ENCODE measurements at places on chromosomes 12 and 14.

- DNase-seq = no peak
Measured at GRCh38 chr12:54561164-54561563, 11.8 kb downstream of the PDE1B start.

DNA sequence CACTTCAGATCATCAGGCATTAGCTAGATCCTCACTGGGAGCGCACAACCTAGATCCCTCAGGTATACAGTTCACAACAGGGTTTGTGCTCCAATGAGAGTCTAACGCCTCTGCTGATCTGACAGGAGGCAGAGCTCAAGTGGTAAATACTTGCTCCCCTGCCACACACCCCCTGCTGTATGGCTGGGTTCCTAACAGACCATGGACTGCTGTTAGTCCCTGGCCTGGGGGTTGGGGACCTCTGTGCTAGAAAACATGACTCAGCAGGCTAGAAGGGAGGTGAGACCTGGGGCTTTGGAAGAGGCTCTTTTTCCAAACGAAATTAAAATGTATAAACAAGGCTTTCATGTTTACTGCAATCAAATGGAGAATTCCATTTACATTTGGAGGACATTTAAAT, 691.1 kb downstream of the FLRT2 start:
- DNase-seq = no peak

DNA sequence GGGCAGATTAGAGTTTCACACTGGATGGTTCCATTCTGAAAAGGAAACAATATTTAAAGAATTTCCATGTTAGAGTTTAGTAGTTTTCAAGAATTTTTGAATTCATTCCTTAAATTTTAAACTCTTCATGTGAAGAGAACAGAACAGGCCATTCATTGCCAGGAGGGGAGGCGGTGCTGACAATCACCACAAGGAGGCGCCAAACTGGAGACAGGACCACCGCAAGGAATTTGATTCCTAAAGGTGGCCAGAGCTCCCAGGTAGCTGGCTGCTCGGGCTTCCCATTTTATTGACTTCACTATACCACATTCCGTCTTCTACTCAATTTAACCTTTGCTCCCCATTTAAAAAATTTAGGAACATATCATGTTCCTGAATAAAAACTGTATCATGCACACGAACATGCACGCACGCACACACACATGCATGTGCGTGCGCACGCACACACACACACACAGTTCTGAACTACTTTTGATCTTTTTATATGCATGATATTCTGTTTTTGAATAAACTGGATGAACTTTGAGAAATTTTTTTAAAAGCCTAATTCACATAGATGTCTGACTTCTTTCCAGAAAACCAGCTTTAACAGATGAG, 101.2 kb downstream of the NELL2 start:
- peak; percentile 2 for DNase-seq

DNA sequence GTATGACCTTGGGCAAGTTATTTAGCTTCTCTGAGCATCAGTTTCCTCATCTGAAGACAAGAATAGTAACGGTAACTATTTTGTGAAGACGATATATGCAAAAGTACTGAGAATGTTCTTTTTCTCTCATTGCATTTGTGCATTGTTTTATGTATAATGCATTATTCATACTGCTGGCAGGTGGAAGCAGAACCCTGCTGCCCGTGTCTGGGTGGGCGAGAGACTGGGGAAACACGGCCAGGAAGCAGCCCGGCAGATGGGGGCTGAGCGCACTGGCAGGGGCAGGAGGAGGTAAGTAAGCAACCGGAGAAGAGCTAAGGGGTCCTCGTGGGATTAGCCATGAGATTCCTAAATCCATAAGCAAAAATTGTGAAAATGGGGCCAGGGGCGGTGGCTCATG, 115.8 kb upstream of the MED13L start:
- no peak for DNase-seq

- no peak for DNase-seq
Measured at GRCh38 chr12:131014343-131014742, 60.6 kb downstream of the ADGRD1 start.

- DNase-seq = no peak
Measured at GRCh38 chr12:79199166-79199565, 334.6 kb downstream of the SYT1 start.

DNA sequence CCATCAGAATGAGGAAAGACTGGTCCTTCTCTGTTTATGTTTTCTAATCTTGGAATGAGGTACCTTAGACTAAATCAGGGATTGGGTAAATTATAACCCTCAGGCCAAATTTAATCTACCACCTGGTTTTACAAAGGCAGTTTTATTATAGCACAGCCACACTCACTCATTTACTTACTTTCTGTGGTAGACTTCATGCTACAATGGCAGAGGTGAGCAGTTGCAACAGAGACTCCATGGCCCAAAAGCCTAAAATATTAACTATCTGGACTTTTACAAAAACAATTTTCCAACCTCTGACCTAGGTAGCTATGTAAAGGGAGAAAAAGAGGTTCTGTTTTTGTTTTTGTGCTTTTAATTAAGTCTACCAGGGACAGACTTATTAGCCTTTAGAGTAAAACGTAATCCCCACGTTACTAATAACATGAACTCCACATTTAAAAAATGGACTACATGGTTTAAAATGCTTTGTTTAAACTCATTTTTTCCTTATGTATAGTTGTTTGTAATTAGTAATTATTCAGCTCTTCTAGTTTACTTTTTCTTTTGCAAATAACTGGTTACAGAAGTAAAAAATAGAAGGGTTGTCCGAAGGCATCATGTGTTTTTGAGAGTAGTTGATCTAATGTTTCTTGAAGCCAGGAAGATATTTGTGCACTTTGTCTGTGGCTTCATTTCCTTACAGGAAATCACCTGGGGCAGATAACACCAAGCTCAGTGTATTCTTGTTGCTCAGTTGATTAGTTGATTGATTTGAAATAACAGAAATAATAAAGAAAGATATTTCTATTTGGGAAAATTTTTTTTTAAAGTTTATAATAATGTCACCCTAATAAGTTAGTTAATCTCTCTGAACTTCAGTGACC, 57.6 kb upstream of the ATP2B1 start:
- no peak for DNase-seq

- no peak for DNase-seq
Measured at GRCh38 chr12:3534511-3534910, 43.5 kb downstream of the PRMT8 start.

GRCh38 chr12:44703182-44703910, 172.8 kb downstream of the NELL2 start:
- no peak for DNase-seq

GRCh38 chr14:66224492-66225178, 261.5 kb upstream of the CCDC196 start:
- no peak for DNase-seq

GRCh38 chr12:86727160-86727559, 471.0 kb upstream of the MGAT4C start:
- peak; percentile 9 for DNase-seq

DNA sequence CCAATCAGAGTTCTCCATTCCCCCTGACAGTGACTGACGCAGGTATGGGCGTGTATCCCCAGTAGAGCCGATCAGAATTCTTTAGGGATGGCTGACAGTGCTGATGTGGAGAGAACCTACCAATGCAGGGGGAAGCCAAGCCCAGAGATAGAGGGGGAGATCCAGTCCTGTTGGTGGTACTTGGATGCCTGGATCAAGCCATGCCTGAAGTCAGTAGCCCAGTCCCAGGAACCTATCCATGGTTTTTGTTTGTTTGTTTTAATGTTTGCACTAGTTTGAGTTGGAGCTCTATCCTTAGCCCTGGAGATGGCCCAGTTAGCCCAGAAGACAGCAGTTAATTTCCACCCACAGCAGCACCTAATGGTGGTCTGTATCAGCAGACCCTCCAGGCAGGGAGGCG, 40.2 kb downstream of the FOXN4 start:
- DNase-seq = no peak

DNA sequence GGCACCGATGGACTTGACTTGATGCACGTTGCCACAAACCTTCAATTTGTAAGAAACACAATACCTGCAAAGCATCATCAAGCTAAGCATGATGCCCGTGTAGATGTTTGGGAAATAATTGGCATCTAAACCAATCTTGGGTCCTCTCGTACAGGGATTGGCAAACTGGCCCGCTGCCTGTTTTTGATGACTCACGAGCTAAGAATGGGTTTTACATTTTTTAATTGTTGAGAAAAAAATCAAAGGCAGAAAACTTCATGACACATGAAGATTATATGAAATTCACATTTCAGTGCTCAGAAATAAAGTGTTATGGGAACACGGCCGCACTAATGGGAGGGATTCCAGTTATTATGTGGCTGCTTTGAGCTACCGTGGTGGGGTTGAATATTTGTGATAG, 10.9 kb downstream of the MTA1 start:
- DNase-seq = no peak

GRCh38 chr14:89624500-89625156, 207.6 kb upstream of the FOXN3 start:
- DNase-seq = no peak

- no peak for DNase-seq
Measured at GRCh38 chr12:68425998-68426397, 93.8 kb upstream of the MDM1 start.

- DNase-seq = no peak
Measured at GRCh38 chr14:53603994-53604393, 352.6 kb downstream of the BMP4 start.

GRCh38 chr12:6468283-6468575, 2.2 kb downstream of the VAMP1 start:
- no peak for DNase-seq

GRCh38 chr12:130151846-130152245, 10.4 kb upstream of the FZD10 start:
- DNase-seq = no peak

- no peak for DNase-seq
Measured at GRCh38 chr12:107488666-107489065, 196.9 kb upstream of the PWP1 start.

- DNase-seq = no peak
Measured at GRCh38 chr14:72699443-72699842, 194.5 kb downstream of the DPF3 start.

DNA sequence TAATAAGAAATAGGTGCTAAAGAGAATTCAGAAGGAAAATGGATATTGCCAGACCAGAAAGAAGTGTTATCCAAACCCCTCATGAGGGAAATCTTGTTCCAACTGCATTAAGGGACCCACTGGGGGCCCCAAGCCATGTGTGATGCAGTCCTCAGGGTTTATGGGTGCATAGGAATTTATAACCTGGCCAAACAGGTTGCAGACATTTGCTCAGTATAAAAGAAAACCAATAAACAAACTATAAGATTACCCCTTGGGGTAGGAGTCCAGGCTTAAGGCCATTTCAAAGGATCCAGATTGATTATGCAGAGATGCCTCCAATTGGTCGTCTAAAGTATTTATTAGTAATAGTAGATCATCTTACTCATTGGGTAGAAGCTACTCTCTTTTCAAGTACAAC, 240.9 kb upstream of the DIO3 start:
- DNase-seq = no peak

- no peak for DNase-seq
Measured at GRCh38 chr14:36517242-36518030, 2.6 kb downstream of the NKX2-1 start.

Measured in stromal cell of bone marrow (primary cell).